ENCODE measurements at places on chromosomes 4 and X.

GRCh38 chr4:124685851-124686250 lies 26.7 kb downstream of the ANKRD50 start:
- no peak for DNase-seq

GRCh38 chr4:148034813-148035212 lies 302.9 kb downstream of the ARHGAP10 start:
- DNase-seq, result no peak

DNA sequence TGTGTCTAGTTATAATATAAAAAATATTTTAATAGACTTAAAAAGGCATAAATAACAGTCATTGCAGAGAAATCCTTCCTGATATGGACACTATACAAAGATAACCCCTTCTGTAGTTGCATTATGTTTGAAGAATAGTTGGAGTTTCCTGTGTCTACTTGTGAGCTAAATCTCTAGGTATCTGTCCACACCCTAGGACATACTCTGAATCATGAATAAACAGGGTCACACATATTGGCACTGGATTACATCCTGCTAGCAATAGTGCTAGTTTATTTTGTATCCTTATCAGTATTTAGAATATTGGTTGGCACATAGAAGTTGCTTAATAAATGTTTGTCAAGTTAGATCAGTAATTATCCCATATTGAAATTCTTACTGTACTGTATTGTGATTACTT lies 173.9 kb downstream of the GRXCR1 start:
- no peak for DNase-seq

DNA sequence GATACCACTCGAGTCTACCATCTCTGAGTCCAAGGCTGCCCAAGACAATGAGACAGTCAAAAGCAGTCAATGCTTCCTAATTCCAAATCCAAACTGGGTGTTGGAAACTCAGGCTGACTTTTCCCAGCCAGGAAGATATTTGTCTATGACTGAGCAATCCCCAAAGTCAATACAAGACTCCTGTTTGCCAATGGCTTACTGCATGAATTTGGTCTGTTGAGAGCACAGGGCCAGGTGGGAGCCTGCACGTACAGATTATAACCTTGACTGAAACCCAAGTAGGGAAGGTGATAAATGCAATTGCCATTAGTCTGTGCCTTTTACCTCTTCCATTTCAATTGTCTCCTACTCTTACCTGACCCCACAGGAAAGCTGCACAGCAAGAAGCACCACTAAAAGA lies 72.6 kb upstream of the PPARGC1A start:
- DNase-seq, result no peak

- no peak for DNase-seq
These were observed 46.3 kb upstream of the LEF1 start for GRCh38 chr4:108215055-108215454.

DNA sequence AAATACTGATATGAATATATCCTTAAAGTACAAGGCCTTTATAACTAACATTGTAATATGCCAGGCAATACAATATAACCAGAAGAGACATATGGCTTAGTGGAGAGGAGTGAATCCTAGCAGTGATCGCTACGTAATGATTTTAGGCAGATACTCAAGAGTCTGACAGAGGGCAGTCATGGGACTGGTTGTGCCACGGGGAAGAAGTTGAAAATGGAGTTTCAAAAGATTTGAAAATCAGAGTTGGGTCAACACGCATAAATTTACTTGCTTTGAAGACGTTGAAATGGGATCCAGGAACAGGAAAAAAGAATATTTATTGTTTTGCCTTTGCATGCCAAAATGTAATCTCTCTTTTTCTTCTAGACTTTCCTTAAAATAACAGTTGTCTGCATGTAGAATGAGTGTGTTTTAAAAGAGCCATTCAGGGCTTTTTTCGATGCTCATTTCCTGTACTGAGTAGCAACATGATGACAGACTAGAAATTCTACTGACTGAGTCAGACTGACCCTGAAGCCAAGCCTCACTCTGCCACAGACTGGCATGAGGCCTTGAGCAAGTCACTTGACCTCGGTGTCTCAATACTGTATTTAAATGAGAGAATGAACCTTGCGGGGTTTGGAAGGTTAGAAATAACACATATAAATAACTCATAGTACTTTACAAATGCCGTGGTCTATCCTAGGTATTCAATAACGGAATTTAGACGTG lies 8.1 kb upstream of the SMS start:
- no peak for DNase-seq

DNA sequence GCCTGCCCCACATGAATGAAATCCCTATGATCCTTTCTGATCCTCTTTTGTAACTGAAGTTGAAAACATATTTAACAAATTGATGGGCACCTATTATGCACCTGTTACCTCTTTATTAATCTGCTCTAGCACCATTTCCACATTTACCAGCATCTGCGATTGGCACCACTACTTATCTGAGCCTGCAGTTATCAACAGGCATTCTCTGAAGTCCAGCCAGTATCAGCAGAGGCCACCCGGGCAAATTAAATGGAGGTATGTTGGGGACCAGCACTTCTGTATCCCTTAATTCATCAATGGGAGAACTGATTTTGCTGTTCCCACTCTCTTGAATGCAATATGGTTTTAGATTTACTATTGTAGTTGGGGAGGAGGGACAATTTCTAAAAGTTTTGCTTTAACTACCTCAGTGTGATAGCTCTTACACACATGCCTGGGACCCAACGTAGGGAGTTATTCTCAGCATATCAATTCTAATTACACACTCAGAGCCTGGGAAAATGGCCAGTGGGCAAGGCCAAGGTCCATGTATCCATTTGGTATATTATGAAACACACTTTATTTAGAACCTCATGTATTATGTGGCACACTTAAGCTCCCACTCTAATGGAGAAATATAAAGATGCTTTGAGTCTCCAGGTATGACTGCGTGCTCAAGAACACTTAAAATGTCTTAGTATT lies 1927.1 kb upstream of the PCDH7 start:
- DNase-seq, result no peak

- DNase-seq, result no peak
These were observed 196.4 kb upstream of the LDB2 start for GRCh38 chr4:17094876-17095210.

DNA sequence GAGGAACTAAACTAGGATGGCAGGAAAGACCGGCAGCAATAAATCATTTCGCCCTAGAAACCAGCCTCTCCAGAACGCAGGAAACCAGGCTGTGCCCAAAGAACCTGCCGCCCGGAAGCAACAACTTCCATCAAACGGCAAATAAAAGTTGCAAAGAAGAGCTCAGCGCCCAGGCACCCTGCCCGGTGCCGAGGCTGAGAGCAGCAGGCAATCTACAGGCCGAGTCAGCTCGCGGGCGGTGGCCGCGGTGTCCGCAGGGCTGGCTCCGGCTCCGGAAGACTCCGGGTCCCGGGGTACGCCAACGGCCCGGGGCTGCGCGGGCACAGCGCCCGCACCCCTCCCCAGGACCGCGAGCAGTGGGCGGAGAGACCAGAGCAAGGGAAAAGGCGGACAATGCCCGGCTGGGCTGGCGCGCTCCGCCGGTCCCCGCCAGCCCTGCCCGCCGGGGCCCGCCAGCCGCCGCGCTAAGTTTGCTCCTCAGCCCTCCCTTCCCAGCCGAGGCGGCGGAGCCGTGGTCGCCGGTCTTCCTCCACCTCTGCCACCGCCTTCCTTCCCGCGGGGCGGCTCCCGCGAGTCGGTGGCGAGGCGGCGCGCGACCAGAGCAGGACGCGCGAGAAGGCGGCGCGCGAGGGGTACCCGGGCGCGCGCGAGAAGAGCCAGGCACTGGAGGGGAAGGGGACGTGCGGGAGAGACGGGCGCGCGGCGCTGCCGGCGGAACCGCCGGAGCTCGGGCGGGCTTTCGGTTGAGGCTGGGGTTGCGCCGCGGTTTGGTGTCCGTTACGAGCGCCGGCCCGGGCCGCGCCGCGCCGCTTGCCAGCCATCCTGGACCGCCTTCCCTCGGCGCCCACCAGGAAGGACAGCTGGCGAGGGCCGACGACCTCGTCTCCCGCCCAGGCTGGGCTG lies 733 bp downstream of the FRYL start:
- DNase-seq, result peak; percentile 67

GRCh38 chrX:39755143-39756032 lies 342.4 kb downstream of the BCOR start:
- DNase-seq, result no peak

GRCh38 chr4:6767748-6768538 lies 14.6 kb upstream of the KIAA0232 start:
- DNase-seq, result no peak

DNA sequence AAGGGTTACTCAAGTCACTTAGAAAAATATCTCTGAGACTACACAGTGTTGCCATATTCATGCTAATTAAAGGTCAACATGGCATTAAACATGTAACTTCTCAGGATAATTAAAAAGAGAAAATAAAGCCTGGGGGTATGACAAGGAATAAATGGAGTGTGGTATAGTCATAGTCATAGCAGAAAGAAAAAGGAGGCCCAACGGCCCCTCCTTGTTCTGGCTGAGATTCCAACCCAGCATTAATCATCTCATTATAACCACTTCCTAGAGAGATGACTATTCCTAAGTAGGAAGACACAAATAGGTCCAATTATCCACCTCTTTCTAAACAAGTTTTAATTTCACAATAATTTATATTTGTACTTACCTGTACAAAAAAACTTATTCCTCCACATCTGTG lies 778.4 kb upstream of the AADAT start:
- no peak for DNase-seq

DNA sequence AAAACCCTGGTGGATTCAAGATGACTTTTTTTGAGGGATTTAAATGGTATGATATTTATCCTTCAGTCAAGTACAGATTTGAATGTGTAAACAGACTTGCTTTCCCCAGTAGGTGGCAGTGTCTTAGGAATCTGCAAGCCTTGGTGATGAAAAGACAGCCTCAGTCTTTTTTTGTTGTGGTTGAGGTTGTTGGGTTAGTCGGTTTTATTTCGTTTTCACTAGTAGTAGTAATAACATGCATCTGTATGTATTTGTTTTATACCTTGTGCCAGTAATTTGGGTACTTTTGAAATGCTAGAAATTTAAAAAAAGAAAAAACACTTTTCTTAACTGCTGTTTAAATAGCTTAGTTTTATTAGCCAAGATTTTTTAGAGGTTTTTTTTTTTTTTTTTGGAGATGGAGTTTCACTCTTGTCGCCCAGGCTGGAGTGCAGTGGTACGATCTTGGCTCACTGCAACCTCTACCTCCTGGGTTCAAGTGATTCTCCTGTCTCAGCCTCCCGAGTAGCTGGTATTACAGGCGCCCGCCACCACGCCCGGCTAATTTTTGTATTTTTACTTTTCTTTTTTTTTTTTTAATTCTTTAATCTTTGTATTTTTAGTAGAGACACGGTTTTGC lies 39.2 kb downstream of the COPS4 start:
- no peak for DNase-seq

DNA sequence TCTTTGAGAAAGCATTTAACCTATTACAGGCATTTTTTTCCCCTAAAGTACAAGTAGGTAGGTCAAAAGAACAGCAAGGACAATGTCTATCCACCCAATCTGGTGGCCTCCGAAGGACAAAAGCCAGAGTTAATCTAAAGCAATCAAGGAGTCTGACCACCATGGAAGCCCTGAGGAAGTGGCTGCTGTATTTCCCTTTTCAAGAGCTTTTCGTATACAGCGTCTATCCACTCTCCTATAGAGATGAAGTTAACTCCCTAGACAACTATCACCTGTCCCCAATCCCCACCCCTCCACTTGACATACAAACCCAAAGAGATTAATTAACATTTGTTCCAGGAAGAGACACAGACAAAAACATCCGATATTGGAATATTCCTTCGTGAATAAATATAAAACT lies 85.5 kb downstream of the SNCA start:
- DNase-seq, result no peak

GRCh38 chr4:13527981-13528820 lies 16.1 kb downstream of the NKX3-2 start:
- DNase-seq, result no peak

GRCh38 chrX:11766487-11766886 lies 8.4 kb downstream of the MSL3 start:
- DNase-seq, result no peak

DNA sequence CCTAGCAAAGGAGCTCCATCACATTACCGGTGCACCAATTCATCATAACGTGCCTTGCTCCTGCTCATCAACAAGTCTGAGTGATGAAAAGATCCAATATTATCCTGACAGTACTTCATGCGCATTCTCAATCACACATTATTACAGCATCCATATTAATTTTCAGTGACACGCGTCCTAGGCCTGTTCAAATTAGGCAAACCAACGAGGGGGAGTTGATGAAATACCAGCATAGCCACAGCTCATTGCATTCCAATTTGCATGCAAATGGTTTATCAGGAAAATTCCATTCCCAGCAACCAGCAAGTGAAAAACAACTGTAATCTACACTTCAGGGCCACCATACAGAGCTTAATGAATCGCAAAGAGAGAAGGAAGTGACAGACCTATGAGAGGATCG lies 236.9 kb downstream of the DCLK2 start:
- no peak for DNase-seq

GRCh38 chr4:152020073-152020472 lies 259.3 kb upstream of the GATB start:
- no peak for DNase-seq

DNA sequence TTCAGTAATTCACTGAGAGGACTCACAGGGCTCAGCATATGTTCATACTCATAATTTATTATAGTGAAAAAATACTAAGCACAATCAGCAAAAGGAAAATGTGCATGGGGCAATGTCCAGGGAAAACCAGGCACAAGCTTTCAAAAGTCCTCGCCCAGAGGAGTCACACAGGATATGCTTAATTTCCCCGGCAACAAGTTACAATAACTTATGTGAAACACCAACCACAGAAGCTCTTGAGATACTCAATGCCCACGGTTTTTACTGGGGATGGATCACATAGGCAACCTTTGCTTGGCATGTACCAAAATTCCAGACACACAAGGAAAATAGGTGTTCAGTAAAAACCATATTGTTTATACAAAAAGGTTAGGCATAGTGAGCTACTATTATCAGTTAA lies 38.5 kb upstream of the STPG2 start:
- DNase-seq, result no peak

DNA sequence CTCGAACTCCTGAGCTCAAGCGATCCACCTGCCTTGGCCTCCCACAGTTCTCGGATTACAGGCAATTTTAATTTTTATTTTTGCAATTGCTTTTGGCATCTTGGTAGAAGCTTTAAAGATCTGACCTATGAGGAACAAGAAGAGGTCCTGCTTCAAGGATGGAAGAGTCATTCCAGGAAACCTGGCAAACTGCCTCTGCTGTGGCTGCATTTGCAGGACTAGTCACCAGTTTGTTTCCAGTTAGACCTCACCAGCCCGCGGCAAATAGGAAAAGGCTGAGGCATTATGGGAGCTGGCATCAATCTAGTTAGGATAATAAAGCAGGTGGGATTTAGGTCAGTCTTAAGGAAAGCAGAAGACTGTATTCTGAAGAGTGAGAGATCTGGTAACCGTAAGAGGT lies 51.9 kb upstream of the LAS1L start:
- DNase-seq, result no peak

- no peak for DNase-seq
These were observed 121.6 kb upstream of the TRIM2 start for GRCh38 chr4:153082322-153083301.

DNA sequence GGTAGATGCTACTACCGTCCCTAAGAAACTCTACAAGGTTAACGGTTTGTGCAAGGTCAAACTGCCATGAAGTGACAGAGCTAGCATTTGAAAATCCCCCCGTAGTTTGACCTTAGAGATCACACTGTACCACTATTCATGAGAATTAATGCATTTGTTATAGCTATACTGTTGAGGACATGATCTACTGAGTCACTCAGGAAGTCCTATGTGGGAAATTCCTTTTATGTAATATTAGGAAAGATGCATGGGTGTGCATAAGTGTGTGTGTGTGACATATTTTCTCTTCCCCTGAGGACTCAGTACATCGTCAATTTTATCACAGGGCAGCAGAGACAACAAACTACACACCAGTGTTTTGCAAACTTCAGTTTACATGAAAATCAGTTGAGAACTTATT lies 141.1 kb downstream of the FBXW7 start:
- DNase-seq, result no peak
